ENCODE measurements at places on chromosomes 5 and 9.
A peak's percentile ranks its signal among the peaks of the same experiment; 100 is the strongest.

GRCh38 chr9:91371894-91372293 is 10.2 kb upstream of the AUH start:
- DNase-seq, result no peak

- no peak for DNase-seq
Observed at GRCh38 chr9:107523539-107523938, 34.0 kb upstream of the KLF4 start.

GRCh38 chr9:135010586-135010860 is 76.9 kb upstream of the OLFM1 start:
- no peak for DNase-seq

- DNase-seq, result no peak
Observed at GRCh38 chr9:127531676-127532075, 80.4 kb downstream of the LRSAM1 start.

DNA sequence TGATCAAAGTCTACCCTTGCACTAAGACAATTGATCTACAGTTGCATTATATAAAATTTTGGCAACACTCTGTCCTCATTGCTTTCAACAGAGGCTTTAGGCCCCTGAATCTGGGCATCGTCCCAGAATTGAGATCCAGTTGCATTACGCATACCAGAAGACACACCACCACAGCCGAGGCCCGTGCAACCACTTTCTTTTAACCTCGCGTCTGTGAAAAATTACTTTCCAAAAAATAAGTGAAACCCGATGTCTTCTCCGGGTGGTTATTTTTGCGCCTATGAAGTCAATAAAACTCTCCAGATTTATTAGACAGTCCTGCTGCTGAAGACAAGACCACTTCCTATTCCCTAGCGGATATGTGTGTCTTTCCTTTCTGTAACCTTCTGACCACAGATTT is 52.1 kb upstream of the NFIB start:
- no peak for DNase-seq

DNA sequence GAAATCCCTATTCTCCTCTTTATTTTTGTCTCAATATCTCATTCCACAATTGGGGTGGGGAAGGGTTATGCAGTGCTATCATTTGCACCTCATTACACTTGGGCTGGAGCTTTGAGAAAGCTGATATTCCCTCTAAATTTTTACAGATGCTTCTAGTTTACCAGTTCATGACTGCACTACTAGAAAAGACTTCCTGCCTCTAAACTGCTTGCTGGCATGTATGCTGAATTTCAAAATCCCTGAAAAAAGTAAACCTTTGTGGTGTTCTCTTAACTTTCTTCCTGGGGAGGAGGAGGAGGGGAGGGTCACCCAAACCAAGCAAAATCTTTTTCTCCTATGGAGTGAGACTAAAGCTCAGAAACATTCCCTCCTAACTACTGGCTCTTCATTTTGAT is 45.1 kb downstream of the BNC2 start:
- DNase-seq, result no peak

- DNase-seq, result no peak
Observed at GRCh38 chr5:171700318-171700912, 85.2 kb upstream of the SMIM23 start.

GRCh38 chr5:96287136-96287535 is 145.9 kb downstream of the PCSK1 start:
- no peak for DNase-seq

DNA sequence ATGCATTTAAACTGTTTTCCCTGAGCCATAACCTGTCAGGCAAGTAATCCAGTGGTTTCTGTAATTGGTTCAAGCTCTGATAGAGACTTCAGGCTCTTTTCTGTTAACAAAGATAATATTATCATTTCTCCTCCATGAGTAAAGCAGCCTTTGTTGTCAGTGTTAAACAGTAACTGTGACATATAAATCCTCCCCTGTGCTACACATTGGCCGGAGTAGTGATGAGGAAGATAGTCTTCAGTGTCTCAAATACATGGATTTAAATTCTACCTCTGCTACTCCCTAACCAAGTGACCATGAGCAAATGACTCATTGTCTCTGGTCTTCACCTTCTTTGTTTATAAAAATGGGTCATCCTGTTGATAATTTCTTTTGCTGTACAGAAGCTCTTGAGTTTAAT is 615.5 kb upstream of the CHD1 start:
- DNase-seq, result no peak

GRCh38 chr5:127596501-127596900 is 52.4 kb upstream of the CTXN3 start:
- no peak for DNase-seq

- no peak for DNase-seq
Observed at GRCh38 chr9:104256031-104256695, 162.1 kb downstream of the SMC2 start.

DNA sequence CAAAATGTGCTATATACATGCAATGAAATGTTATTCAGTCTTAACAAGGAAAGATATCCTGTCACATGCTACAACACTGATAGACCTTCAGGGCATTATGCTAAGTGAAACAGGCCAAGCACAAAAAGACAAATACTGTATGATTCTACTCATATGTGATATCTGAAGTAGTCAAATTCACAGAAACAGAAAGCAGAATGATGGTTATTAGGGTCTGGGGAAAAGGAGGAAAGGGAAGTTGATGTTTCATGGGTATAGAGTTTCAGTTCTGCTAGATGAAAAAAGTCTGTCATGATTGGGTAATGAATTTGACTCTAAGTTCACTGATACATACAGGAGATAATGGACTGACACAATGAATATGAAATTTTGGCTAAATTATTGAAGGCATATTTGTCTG is 11.2 kb upstream of the RIC1 start:
- no peak for DNase-seq

DNA sequence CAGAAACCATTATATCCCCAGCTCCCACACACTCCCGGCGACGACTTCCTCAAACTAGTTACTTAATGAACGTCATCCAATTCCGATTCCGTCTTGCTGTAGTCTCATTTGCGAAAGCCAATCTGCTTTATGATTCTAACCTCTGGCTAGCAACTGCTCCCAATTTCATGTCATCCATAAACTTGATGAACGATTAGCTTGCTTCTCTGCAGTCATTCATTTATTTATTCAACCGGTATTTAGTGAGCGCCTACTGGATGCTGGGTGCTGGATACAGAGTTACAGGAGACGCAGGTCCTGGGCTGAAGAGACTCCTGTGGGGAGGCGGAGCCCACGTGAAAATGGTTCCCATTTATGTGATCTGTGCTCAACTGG is 46.2 kb downstream of the TSPAN17 start:
- no peak for DNase-seq

DNA sequence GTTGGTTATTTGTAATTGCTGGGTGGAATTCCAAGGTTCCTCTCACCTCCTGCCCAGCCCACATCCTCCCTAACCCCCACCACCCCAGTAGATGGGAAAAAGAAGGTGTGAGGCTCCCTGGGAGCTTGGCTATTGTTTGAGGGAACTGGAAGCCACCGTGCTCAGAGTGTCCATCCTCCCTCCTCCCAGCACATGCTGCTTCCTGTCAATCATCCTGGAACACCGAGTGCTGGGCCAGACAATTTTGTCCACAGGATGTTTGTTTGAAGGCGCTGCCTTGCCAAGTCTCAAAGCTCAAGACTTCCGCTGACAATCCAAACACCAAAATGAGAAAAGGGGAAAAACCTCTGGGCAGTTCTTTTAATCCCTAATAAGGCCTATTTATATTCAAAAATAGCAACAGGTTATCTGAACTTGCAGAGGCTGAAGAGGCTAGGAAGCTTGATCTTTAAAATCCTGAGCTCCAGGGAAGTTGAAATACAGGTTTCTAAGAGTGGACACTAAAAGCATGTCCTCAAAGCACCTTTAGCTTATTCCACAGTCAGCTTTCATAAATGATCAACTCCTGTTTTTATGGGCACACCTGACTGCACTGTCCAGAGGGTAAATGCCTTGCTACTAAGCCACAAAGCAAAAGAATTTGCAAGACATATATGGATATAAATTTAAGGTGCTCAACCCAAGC is 286.7 kb downstream of the NFIB start:
- DNase-seq, result peak; percentile 68
